Activated T-cell treated with anti-CD3 and anti-CD28 coated beads for 4 hours (primary cell): ENCODE measurements at places on chromosomes 2 and 18.

- DNase-seq = no peak
These were observed 891.4 kb downstream of the CCDC85A start for GRCh38 chr2:57075226-57075625.

DNA sequence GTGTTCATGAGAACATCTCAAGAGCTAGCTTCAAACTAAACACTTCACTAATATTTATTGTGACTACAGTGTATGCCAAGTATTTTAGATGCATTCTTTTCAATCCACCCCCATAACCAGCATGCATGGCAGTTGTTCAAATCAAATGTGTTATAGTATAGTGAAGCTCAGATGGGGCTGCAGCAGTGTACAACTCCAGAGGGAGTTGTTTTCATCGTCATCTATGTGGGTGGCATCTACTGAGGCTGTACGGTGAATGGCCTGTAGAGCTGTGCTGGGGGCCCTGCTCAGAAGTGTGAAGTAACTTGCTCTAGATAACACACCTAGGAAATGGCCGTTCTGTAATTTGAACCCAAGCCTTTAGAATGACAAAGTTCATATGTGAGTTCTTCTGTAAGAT lies 71.8 kb upstream of the LRATD1 start:
- DNase-seq = no peak

DNA sequence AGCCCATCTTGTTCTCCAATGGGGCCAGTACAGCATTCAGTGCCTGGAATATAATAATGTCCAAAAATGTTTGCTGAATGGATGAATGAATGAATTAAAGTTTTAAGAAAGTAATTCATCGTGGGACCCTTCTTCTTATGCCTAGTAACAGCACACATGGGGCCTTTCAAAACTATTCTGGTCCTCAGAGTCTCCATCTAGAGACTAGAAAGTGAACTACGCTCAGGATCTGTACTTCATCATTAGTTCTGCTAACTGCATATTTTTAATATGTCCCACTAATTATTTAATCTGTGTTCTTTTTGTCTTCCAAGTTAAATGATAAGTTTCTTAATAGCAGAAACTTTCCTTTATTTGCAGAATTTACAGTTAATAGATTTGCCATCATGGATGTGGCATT lies 172.5 kb downstream of the SMAD2 start:
- no peak for DNase-seq

GRCh38 chr2:200278694-200279316 lies 27.7 kb upstream of the SPATS2L start:
- DNase-seq = no peak

DNA sequence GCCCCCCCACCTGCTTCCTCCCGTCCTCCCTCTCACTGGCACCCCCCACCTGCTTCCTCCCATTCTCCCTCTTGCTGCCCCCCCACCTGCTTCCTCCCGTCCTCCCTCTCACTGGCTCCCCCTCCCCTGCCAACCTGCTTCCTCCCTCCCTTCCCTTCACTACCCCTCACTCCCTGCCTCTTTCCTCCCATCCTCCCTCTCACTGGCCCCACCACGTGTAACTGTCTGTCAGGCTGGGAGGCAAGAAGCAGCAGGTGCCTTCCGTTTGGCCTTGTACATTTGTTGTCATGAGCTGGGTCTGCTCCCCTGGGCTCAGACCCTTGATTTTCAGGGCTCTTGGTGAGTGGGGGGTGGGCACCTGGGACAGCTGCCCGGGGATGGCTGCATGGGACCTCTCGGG lies 19.1 kb downstream of the RTP5 start:
- DNase-seq = no peak

- DNase-seq = no peak
These were observed 91.4 kb downstream of the B3GNT2 start for GRCh38 chr2:62287282-62287681.

GRCh38 chr18:9135081-9135911 lies 1.3 kb upstream of the ANKRD12 start:
- DNase-seq = no peak

DNA sequence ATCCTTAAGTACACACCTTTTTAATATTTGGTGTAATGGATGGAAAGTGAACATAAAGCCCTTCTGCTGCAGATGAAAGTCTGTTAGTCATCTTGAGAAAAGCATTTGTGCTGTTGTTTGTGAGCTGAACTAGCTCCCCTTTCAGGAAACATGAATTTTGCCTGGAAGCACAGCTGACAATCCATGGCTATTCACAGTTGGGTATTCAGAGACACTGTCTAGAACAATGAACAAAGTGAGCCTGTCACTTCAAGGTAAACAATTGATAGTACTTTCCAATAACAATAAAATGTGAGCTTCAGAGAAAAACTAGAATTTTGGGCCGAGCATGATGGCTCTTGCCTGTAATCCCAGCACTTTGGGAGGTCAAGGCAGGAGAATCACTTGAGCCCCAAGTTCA lies 6.8 kb upstream of the EFHD1 start:
- DNase-seq = no peak

GRCh38 chr18:12060182-12060870 lies 33.3 kb upstream of the ANKRD62 start:
- no peak for DNase-seq
